SW 1271 (cell line): ENCODE measurements at places on chromosomes 4 and X.

- peak; percentile 1 for DNase-seq
Measured at GRCh38 chr4:163111588-163111987, 55.1 kb downstream of the NAF1 start.

GRCh38 chr4:99202536-99202935 is 16.5 kb downstream of the ADH6 start:
- DNase-seq, result no peak

- DNase-seq, result no peak
Measured at GRCh38 chr4:143384381-143384994, 47.8 kb downstream of the GAB1 start.

- DNase-seq, result no peak
Measured at GRCh38 chr4:170872794-170873193, 783.0 kb upstream of the AADAT start.

GRCh38 chr4:88660446-88661294 is 37.0 kb downstream of the NAP1L5 start:
- no peak for DNase-seq

- no peak for DNase-seq
Measured at GRCh38 chr4:24799544-24800324, 4.4 kb downstream of the SOD3 start.

DNA sequence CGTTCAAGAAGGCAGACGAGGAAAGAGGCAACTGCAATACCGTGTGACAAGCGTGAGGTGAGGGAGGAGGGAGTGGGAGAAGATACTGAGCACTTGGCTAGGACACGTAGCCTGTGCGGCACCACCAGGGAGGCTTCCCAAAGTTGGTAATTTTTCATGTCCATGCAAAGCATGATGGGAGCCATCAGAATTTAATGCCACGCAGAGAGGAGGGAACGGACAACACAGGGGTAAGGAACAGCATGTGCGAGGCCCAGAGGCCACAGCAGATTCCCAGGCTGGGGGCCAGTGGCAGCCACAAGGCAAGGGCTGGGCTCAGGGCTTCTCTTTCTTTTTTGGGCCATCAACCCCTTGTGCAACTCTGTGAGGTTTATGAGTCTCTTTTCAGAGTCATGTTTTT is 11.0 kb upstream of the CLDN24 start:
- no peak for DNase-seq

DNA sequence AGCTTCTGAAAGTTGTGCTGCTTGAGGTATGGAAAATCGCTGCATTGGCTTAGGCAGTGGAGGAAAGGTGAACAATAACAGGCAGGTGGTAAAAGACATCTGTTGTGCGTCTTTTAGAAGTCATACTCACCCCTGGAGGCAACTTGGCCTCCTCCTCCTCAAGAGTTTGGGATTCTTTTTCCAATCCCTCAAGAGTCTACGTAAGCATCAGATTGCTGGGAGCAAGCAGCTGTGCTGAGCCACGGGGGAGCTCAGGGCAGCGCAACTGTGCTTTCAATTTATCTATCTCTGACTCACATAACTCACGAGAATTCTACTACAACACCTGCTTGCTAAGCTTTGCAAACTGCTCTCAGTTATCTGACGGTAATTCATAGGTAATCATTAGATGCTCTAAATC is 6.4 kb upstream of the RBMX2 start:
- DNase-seq, result no peak

GRCh38 chrX:138349351-138349750 is 362.2 kb downstream of the FGF13 start:
- no peak for DNase-seq

DNA sequence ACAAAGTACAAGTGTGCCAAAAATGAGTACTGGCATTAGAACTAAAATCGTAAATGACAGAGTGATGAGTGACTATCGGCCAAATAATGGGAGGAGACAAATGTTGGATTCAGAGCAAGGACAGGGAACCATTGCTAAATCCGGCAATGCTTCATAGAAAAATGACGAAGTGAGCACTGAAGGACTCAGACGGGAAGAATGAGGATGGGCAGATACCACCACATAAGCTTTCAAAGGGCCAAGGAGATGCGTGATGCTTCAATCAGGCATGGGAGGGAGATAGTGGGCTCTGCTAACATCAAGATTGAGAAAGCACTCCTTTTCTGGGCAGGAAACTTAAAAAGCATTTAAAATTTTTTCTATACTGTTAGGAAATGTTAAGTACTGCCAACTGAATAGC is 21.6 kb downstream of the RBBP7 start:
- no peak for DNase-seq

GRCh38 chrX:53421772-53422085 is 725 bp downstream of the SMC1A start:
- no peak for DNase-seq

DNA sequence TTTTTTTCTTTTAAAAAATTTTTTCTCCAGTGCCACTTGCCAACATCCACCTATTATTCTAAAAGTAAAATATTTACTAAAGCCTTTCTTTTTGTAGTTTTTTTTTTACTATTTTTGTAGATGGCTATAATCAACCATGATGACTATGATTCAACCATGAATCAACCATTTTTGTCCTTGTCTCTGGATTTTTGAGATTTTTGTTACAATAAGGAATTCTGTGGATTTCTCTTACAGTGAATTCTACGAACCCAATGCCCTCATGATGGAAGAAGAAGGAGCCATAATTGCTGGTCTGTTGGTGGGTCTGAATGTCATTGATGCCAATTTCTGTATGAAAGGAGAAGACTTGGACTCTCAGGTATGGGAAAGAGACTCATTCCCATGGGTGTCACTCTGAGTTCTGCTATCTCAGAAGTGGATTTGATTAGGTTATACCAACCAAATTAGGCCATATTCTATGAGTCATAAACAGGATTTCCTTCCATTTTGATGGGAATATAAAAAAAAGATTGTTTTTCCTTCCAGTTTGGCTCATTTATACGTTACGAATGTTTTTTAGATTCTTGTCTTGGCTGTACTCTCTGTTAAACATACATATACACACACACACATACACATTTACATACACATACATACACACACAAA is 46.7 kb downstream of the RUFY3 start:
- no peak for DNase-seq

GRCh38 chrX:112714357-112714918 is 34.7 kb upstream of the LHFPL1 start:
- DNase-seq, result no peak

DNA sequence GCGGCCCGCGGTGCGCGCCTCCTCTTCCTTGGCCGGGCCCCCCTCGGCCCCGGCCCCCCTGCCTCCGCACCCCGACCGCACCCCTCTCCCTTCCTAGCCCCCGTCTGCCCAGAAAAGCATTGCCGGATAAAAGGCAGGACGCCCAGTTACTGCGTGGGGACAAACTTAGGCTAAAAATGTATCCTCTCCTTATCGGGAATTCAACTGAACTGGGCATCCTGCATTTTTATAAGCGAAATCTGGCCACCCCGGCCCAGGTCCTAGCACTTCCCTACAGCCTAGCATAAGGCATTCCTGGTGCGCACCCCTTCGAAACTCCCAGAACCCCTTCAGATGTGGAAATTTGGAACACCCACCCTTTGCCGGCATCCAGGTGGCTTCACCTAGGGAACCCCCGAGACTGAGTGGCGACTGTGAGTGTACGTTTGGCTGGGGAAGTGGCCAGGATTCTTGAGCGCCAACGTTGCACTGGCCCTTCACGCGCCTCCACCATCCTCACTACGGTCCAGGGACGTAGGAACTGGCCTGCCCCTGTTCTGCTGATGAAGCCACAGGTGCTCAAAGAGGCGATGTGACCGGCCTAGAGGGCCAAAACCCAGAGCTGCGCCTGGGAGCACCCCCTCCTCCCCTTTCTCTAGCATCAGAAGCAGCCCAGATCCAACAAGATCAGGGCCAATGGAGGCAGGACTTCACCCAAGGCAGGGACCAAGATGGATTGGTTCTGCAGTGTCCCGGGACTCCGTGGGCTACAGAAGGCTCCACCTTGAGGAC is 5.7 kb upstream of the RNF4 start:
- no peak for DNase-seq

DNA sequence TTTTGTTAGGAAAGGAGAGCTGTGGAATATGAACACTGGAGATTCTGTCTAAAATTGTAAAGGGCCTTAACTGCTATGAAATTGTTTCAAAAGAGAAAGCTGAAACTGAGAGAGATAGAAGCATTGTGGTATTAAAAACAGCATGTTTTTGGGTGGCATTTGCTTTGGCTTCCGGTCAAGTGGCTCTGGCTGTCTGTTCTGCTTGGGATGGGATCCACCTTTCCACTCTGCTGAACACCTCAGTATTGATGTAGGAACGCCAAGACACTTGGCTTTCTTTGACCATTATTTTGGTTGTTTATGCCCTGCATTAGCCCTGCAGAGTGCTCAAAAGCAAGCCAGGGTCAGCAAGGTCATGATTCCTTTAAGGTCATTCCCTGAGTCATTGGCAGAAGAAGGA is 199.7 kb downstream of the SLC4A4 start:
- no peak for DNase-seq

- DNase-seq, result no peak
Measured at GRCh38 chr4:53128231-53128630, 237.6 kb downstream of the SCFD2 start.

GRCh38 chrX:19496711-19497110 is 18.6 kb downstream of the MAP3K15 start:
- no peak for DNase-seq

DNA sequence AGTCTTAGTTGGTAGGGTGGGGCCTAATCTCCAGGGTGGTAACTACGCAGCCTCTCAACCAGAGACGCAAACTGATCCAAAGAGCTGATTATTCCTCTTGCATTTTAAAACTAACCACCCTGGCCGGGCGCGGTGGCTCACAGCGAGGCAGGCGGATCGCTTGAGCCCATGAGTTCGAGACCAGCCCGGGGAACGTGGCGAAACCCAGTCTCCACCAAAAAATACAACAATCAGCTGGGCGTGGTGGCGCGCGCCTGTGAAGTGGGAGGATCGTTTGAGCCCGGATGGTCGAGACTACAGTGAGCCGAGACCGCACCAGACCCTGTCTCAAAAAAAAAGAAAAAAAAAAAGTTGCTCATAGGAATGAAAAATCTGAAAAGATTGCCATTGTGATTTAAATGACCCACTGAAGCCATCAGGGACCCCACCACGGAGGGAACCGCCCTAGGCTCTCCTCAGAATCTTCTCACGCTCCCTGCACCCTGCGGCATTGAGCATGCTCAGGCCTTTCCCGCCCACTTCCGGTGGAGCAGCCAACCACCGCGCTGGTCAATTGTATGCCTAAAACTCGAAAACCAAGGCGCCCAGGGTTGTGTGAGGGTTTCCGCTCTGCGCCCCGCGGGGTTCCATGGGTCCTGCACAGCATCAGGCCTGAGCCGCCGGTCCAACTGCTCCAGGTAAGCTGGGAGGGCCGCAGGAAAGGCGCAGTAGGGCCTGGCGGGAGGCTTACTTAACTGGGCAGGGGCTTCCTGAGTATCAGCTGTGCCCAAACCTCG is at the start of gene TRIM60:
TRIM60 (plus strand) TSS at position 564 of the 776 bp plus-strand sequence. CDS start 8,074 bp downstream, outside the sequence.
- no peak for DNase-seq

- no peak for DNase-seq
Measured at GRCh38 chrX:124829930-124830329, 483.6 kb downstream of the SH2D1A start.

DNA sequence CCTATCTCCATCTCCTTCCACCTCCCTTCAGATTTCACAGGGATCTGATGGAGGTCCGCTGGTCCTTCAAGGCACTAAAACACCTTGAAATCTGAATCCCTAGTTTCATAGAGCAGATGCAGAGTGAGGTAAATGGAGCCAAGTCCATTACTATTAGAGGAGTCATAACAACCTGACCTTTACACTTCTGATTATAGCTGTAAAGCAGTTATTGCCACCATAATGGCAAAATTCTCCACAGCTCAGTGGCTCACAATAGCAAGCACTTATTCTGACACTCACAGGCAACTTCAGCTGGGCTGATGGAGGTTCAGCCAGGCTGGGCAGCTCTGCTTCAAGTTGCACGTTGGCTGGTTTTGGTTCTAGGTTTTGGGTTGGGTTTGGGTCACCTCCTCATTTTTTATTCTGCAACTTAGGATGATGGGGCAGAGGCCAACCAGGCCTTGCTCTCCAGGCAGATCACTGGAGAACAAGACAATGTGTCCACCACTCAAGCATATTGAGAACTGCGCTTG is 51.4 kb upstream of the LRAT start:
- no peak for DNase-seq

GRCh38 chr4:150384249-150384648 is 197.7 kb upstream of the MAB21L2 start:
- no peak for DNase-seq

DNA sequence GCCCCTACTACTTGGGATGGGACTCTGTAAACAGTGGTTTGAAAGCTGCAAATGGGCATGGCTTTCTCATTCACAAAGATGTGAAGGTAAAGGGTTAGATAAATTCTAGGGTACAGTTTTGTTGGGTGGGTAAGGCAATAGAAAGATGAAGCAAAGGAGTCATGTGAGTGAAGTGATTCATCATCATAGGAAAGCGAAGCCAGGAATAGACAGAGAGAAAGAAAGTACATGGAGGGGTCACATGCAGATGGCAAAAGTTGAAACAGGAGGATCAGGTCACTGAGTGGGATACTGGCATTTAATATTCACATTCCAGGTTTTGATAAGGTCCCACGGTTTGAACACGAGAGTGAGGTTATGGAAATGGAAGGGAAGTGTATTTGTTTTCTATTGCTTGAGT is 8.2 kb upstream of the ABCG2 start:
- no peak for DNase-seq

DNA sequence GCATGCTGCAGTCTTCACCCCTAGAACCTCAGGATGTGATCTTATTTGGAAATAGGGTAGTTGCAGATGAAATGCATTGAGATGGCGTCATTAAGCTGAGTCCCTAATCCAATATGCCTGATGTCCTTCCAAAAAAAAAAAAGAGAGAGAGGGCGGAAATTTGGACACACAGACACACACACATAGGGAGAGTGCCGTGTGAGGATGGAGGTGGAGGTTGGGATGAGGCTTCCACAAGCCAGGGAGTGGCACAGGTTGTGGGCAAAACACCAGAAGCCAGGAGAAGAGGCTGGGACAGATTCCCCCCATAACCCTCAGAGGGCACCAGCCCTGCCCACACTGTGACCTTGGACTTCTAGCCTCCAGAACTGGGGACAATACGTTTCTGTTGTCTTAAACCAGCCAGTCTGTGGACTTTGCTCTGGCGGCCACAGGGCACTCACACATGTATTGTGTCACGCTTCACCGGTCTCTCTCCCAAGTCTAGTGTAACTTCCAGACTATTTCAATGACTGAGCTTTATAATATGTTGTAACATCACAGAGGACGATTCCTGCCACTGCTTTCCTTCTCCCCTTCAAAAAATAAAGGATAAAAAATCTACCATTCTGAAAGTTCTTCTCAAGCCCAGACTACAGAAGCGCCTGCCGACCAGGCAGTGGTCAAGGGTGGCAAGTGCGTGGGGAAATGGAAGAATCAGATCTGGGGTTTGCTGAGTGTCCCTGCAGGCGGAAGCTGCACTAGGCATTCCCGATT is 35.8 kb upstream of the MAN2B2 start:
- DNase-seq, result no peak

DNA sequence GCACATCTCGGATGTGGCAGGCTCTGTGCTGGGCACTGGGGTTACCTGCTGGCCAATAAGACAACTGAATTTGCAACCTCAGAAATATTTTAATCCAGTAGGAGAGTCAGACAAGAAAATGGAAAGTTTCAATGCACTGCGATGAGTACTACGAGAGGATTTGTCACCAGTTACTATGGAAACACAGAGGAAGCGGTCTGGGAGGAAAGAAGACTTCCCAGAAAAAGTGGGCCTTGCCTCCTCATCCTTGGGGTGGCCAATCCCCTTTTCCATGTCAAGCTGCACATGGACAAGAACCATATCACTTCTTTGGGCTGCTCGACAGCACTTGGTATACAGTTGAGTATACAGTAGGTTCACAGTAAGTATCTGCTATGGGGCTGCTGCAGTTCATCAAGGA is 67.6 kb downstream of the FAM184B start:
- DNase-seq, result no peak
